AG08396 (cell line): ENCODE measurements at places on chromosomes 7 and 10.

DNA sequence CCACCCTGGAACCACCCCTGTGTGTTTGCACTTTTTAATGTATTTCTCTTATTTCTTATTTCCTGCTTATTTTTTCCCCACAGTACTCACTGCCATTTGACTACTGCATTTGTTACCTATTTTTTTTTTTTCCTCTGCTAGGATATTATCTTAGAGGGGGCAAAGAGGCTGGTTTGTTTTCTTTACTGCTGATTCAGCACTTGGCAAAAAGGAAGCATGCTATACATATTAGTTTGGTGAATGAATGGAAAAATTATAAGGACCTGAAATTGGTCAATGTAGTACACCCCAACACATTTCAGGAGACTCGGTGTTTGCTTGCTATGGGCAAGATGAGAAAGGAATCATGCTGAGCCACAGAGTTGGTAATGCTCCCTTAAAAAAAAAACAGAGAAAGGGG is 193.5 kb downstream of the SORCS3 start:
- DNase-seq, result no peak

- DNase-seq, result no peak
Measured at GRCh38 chr10:123999261-123999660, 94.1 kb downstream of the CHST15 start.

DNA sequence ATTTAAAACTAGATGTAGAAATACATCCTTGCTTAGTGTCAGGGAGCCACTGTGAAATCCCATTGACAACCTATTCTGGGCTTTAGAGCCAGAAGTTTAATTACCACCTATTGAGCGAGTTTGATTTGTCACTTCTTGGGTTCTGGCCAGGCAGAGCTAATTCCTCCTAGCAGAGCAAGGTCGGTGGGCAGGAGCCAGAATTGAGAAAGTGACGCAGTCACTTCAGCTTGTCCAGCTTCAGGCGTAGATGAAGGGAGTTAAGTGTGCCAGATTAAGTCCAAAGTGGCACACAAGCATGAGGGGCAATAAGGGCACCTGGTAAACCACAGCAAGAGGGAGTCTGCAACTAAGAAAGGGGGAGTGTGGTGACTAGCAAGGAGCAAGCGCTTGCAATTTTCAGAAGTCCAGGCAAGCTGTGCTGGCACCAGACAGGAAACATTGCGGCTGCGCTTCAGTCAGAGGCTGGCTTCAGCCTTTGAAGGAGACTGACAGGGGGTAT is 119.4 kb downstream of the ST7 start:
- peak; percentile 51 for DNase-seq

- no peak for DNase-seq
Measured at GRCh38 chr7:24039991-24040624, 243.9 kb upstream of the NPY start.

DNA sequence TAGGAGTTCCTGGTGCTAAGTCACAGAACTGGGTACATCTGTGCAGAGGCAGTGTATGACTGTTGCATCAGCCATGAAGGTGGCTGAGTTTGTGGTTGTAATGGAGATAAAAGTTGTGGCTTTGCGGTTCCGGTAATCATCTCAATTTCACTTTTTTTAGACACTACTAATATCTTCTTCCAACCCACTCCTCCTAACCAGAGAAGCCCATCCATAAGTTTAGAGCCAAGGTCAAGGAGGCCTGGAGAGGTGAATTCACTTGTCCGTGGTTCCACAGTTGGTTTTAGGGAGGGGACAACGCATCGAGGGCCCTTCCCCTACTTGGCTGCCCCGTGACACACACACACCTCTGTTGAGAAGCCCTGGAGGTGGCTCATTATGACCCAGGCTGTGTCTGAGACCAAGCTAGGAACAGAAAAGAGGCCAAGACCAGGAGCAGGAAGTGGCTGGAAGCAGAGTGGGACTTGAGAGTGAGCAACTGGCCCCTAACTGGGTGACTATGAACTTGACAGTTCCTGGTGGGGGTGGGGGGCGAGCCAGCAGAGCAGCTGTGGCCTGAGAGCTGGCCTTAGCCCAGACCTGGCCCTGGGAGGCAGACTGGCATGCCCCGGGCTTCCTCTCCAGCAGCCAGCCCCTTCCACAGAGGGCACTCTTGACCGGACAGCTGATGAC is 66.8 kb upstream of the COL13A1 start:
- DNase-seq, result no peak

- DNase-seq, result no peak
Measured at GRCh38 chr7:68550027-68550426, 1048.2 kb upstream of the AUTS2 start.

- no peak for DNase-seq
Measured at GRCh38 chr7:115676080-115676479, 354.5 kb downstream of the TFEC start.

GRCh38 chr10:3766046-3766756 is 18.8 kb downstream of the KLF6 start:
- no peak for DNase-seq

DNA sequence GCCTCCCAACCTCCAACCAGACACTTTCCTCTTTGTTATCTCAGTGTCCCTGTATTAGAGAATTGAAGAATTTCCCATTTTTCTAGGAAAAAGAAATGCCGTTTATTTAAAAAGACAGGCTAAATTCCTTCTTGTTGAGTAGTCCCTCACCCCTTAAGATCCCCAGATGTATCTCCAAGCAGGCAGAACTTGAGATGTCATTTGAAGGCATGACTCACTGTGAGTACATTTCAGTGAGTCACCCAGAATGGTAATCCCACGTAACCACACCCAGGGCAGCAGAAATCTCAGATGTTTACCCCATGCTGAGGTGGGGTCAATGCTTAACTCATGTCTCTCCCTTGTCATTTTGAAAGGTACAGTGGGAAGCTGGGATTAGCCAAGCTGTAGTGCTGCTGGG is 4.4 kb downstream of the ZNF655 start:
- peak; percentile 92 for DNase-seq

- DNase-seq, result no peak
Measured at GRCh38 chr10:79324032-79324695, 23.1 kb upstream of the PPIF start.

GRCh38 chr10:95840681-95841080 is 67.1 kb upstream of the CC2D2B start:
- no peak for DNase-seq

DNA sequence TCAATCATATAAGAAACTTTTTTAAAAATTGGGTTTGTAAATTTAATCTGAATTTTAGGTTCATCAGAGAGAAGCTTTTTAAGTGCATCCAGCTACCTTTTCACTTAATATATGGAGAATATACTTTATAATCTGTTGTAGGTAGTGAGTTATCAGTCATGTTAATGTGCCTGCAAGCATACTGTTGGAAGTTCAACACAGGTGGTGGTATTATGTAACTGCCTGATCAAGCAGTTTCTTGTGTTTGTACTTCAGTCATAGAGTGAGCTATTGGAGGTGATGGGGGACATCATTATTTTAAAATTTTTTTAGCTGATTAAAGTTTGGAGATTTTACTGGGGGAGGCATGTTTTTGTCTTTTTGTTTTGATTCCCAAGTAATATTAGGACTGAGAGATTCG is 2.5 kb downstream of the TNKS2 start:
- no peak for DNase-seq

DNA sequence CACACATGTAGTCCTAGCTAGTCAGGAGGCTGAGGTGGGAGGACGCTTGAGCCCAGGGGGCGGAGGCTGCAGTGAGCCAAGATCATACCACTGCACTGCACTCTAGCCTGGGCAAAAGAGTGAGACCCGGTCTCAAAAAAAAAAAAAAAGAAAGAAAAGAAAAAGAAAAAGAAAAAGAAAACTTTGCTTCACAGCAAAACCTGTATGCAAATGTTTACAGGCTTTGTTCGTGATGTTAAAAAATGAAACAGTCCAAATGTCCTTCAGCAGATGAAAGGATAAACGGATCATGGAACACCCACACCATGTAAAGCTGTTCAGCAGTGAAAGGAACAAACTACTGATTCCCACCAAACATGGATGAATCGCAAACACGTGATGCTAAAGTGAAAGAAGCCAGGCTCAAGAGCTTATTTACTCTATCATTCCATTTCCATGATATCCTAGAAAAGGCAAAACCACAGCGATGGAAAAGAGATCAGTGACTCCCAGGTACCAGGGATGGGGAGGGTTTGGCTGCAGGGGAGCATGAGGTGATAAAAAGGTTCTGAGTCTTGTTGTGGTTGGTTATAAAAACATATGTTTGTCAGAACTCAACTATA is 15.1 kb downstream of the LRRC20 start:
- peak; percentile 41 for DNase-seq

DNA sequence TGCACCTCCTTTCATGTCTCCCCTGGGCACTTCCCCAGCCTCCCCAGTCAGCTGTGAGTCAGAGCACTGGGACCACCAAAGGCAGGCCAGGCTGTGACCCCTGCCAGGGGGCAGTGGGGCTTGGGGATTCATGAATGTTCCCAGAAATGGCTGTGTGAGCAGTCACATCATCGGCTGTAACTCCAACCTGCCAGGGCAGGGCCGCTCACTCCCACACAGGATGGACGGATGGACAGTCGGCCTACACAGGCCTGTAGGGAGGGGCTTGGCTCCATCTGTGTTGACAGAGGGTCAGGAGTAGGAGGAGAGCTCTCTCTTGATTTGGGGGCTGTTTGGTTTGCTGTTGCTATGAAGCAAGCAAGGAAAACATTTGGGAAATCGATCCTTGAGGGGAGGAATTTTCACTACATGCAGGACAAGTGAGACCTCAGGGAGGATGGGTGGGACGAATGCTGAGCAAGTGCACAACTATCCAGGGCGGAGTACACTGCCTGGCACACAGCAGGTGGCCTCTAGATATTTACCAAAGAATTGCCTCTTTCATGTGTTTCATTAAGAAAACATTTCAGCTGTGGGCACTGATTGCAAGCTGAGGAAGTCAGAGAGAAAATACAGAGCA is 2.9 kb upstream of the IGFBP1 start:
- DNase-seq, result no peak

DNA sequence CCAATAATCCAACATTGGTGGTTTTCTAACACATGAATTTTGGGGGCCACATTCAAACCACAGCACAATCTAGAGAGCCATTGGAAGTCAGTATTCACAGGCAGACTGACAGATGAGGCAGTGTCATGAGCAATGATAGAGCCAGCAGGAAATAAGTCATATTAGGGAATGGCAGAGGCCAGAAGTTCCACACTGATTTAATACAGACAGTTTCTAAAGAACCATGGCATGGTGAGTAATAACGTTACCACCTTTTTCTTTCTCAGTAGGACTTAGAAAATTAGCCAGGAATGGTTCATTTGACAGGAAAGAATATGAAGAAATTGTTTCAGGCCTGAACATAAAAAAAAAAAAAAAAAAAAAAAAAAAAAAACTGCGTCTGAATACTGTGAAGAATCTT is 210.3 kb downstream of the GPAM start:
- no peak for DNase-seq

- DNase-seq, result no peak
Measured at GRCh38 chr7:37751096-37751495, 67.5 kb downstream of the GPR141 start.

DNA sequence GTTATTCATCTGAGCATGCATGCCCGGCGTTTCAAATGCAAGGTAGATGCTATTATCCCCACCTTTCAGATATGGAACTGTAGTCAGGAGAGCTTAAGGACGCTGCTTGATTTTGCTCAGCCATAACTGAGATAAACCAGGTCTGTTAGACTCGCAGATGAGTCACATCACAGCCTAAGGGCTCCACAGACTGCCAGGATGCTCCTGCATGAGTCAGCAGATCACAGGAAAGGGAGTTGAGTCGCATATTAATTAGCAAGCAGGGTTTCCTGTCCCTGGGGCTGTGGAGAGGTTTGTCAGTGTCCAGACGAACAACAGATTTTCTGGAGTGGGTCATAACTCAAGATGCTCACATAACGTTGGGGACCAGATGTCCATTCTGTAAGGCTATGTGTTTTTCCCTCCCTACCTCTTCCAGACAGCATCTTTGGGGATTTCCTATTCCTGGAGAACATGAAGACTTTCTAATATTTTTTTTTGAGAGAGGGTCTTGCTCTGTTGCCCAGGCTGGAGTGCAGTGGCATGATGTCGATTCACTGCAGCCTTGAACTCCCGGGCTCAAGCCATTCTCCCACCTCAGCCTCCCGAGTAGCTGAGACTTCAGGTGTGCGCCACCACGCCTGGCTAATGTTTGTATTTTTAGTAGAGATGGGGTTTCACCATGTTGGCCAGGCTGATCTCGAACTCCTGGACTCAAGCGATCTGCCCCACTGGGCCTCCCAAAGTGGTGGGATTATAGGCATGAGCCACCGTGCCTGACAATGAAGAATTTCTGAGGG is 36.7 kb downstream of the PFKFB3 start:
- DNase-seq, result peak; percentile 93

DNA sequence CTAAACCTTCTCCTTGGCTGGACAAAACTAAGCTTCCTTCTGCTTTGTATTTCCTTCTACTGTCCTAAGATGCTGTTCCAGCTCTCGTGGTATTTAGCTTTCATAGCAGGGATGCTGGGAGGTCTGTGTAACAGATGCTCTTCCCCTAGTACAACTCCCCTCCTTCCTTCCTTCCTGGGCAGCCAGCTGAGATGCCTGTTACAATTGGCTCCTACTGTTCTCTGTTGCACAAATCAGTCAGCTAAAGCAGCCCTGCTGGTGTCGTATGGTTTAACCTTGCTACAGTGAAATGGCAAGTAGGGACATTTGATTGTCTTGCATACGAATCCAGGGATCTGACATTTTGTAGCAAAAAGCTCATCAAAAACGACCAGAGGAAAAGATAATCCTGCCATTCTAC is 143.8 kb downstream of the ARHGAP21 start:
- DNase-seq, result no peak

- DNase-seq, result no peak
Measured at GRCh38 chr7:7510794-7511193, 24.9 kb downstream of the COL28A1 start.

GRCh38 chr7:22872096-22872807 is 49.6 kb upstream of the TOMM7 start:
- no peak for DNase-seq

GRCh38 chr7:50667338-50667737 is 102.1 kb upstream of the DDC start:
- no peak for DNase-seq

DNA sequence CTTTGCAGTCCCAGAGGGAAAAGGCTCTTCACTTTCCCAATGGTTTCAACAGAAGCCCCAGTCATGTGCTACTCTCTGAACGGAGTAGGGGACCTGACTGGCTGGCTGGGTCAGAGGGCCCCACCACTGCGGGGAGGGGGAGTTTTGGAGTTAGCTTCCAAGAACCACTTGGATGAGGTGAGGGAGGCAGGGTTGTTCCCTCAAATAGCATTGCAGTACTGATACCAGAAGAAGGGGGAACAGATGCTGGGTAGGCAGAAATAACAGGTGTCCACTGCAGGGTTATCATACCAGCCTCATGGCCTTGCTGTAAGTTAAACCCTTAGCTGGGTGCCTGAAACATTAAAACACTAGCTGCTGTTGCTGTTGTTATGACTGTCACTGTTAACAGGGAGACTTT is 131.3 kb downstream of the UBE2H start:
- no peak for DNase-seq

- DNase-seq, result peak; percentile 69
Measured at GRCh38 chr7:116316838-116317628, 106.7 kb downstream of the TES start.

GRCh38 chr7:1899196-1899595 is 229.1 kb downstream of the ELFN1 start:
- DNase-seq, result peak; percentile 92

GRCh38 chr7:138478499-138478908 is 18.4 kb downstream of the TRIM24 start:
- no peak for DNase-seq

GRCh38 chr7:7817748-7818147 is 99.3 kb upstream of the RPA3 start:
- DNase-seq, result no peak
